Thoracic aorta (tissue), 2 donors: ENCODE measurements at places on chromosomes 13 and 19. TPM values are rescaled to one million over a fixed set of nuclear protein-coding genes. Genes with fewer than 3 reads are reported as not detected.

- no peak overlapping the region for H3K27ac ChIP-seq
- no peak overlapping the region for H3K4me3 ChIP-seq
- no peaks in the 10 kb centered on the region for H3K27me3 ChIP-seq
- DNase-seq: no peak
- H3K4me1 ChIP-seq: peaks cover 13% of the 10 kb centered on the region
These were observed 586.7 kb upstream of the SGCG start for GRCh38 chr13:22594041-22594440.

GRCh38 chr19:584240-585001, 5.3 kb upstream of the HCN2 start:
- H3K27ac ChIP-seq: no peak overlapping the region
- peaks cover 34% of the 10 kb centered on the region for H3K36me3 ChIP-seq
- peaks cover 5% of the 10 kb centered on the region for H3K27me3 ChIP-seq
- DNase-seq: no peak
- no peak overlapping the region for H3K4me3 ChIP-seq

- no peaks in the 10 kb centered on the region for H3K27me3 ChIP-seq
- no peaks in the 10 kb centered on the region for H3K36me3 ChIP-seq
- H3K27ac ChIP-seq: no peak overlapping the region
These were observed 32.8 kb downstream of the ATP12A start for GRCh38 chr13:24713022-24713421.

- H3K4me1 ChIP-seq: peaks cover 56% of the 10 kb centered on the region
- no peaks in the 10 kb centered on the region for H3K36me3 ChIP-seq
- no peak overlapping the region for H3K4me3 ChIP-seq
- H3K27ac ChIP-seq: peak overlapping the region; percentile 97
These were observed 9.1 kb upstream of the PNMA8A start for GRCh38 chr19:46480415-46480814.

- no peak overlapping the region for H3K4me3 ChIP-seq
- H3K27ac ChIP-seq: no peak overlapping the region
- H3K27me3 ChIP-seq: no peaks in the 10 kb centered on the region
- H3K4me1 ChIP-seq: peaks cover 14% of the 10 kb centered on the region
- H3K36me3 ChIP-seq: peaks cover 34% of the 10 kb centered on the region
These were observed 3.5 kb upstream of the CD320 start for GRCh38 chr19:8311461-8312260.

DNA sequence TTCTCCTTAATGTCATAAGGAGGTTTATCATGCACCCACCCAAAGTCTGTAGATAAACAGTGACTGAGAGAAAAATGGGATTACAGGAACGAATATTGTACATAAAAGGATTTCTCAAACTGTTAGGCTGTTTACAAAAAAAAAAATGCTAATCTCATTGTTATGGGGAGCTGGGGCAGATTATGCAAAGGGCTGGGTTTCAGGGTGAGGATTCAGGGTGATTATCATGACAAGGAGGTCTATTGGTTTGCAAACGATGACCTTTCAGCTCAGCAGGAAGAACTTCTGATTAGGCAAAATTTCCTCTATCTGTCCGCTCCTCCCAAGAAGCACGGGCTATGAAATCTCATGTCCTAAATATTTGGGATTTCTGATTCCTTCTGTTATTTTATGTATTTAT, 41.4 kb downstream of the NLRP12 start:
- no peaks in the 10 kb centered on the region for H3K27me3 ChIP-seq
- no peaks in the 10 kb centered on the region for H3K4me1 ChIP-seq
- no peaks in the 10 kb centered on the region for H3K36me3 ChIP-seq
- no peak overlapping the region for H3K4me3 ChIP-seq
- no peak overlapping the region for H3K27ac ChIP-seq

The DCUN1D2 gene
- 29.8 TPM for total RNA-seq

GRCh38 chr13:113903912-113904311, 40.0 kb upstream of the GAS6 start:
- H3K4me1 ChIP-seq: peaks cover 22% of the 10 kb centered on the region
- H3K4me3 ChIP-seq: no peak overlapping the region
- H3K36me3 ChIP-seq: no peaks in the 10 kb centered on the region
- no peaks in the 10 kb centered on the region for H3K27me3 ChIP-seq
- peak overlapping the region; percentile 92 for H3K27ac ChIP-seq

GRCh38 chr13:94622344-94622743, 20.7 kb downstream of the GPR180 start:
- peaks cover 10% of the 10 kb centered on the region for H3K36me3 ChIP-seq
- H3K4me1 ChIP-seq: no peaks in the 10 kb centered on the region
- no peaks in the 10 kb centered on the region for H3K27me3 ChIP-seq

The OR7C1 gene
- not detected for total RNA-seq

GRCh38 chr13:24013189-24013588, 115.9 kb upstream of the C1QTNF9B start:
- H3K27ac ChIP-seq: no peak overlapping the region
- H3K4me3 ChIP-seq: no peak overlapping the region
- H3K36me3 ChIP-seq: no peaks in the 10 kb centered on the region
- H3K4me1 ChIP-seq: no peaks in the 10 kb centered on the region
- DNase-seq: no peak
- no peaks in the 10 kb centered on the region for H3K27me3 ChIP-seq
